ENCODE measurements at places on chromosomes 7 and 10.
A peak's percentile ranks its signal among the peaks of the same experiment; 100 is the strongest.

GRCh38 chr10:492836-493235, 196.6 kb downstream of the DIP2C start:
- no peak for DNase-seq

GRCh38 chr7:156626220-156626895, 14.2 kb upstream of the RNF32 start:
- DNase-seq = no peak

DNA sequence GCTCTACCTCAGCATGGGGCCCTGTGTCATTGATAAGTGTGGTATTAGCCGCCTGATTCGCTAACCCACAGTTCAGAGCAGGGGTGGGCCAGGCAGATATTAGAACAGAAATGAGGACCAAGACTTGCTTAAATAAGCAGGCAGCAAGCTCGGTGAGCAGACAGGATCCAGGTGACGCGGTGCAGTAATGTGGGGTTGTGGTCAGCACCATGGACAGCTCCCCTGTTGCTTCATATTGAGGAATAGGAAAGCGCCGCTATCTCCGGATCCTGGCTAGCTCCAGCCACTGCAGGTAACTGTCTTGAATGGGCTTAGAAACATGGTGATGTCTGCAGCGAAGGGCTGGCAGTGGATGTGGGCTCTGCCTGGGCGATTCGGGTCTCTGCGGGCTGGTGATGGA, 51.3 kb upstream of the GPR26 start:
- peak; percentile 3 for DNase-seq

DNA sequence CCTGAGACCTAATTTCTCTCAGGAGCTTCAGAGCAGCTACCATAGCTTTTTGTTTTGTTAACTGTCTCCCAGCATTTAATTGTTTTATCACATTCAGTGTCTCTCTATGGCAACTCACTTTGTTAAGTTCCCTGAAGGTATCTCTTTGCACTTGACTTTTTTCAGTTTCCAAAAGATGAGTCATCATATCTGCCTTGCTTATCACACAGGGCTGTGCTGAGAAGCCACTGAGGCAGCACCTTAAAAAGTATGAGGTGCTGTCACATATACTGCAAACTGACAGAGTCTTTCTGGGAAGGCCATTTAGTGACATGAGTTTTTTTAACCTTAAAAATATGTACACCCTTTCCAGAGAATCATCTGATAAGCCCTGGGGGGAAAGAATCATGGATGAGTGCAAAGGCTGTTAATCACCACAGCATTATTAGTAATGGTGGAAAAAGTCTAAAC, 56.8 kb downstream of the PPP1R3C start:
- DNase-seq = no peak

DNA sequence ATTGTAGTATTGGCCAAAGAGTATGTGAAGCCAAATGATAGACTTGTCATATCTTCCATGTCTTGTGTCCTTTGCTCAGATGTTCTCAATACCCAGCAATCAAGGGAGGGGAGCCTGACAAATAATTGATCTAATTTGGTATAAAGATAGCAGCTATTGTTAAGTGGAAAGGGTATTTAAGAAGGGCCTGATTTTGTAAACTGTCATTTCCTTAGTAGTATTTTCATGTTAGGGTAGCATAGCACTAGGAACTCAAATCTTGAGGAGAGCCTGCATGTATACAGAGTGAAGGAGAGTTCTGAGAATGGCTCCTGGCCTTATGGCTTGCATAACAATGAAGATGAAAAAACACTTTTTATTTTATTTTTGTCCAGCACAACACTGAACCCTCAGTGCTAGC, 53.1 kb downstream of the GNAI1 start:
- DNase-seq = no peak

DNA sequence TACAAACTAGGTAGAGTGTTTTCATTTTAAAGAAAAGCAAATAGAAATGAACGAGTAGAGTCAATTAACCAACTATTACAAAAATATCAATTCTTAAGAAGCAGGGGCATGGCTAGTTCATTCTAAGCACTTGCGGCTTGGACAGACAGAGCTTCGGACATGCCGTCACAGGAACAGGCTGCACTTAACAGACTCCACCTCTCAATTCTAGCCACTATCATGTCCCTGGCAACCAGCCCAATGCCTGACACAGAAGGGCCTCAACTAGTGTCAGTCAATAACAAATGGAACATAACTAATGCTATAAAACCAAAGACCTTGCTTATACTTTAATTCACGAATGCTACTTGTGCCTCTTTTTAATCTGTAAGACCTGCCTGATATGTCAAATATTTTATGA, 74.4 kb downstream of the TPK1 start:
- DNase-seq = no peak
